NCI-H2107 (cell line): ENCODE measurements at places on chromosomes 11 and 22.

DNA sequence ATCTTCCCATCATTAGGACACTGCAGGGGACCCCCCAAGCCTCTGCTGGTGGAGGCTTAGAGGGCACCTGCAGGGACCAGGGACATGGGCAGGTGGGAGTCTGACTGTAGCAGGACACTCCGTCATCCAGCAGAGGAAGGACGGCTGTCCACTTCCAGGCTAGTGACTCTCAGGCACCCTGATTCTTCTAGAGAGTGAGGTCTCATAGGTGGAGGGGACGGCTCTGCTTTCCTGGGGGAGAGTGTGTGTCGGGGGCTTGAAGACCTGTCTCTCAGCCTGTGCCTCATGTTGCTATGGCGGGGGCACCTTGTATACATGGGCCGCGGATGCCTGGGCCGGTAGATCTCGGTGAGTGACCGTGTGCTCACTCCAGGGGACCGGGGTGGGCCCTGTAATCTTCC lies 1116.6 kb downstream of the BRD1 start:
- DNase-seq, result no peak

GRCh38 chr11:62443390-62444235 lies 24.8 kb downstream of the SCGB1A1 start:
- no peak for DNase-seq

DNA sequence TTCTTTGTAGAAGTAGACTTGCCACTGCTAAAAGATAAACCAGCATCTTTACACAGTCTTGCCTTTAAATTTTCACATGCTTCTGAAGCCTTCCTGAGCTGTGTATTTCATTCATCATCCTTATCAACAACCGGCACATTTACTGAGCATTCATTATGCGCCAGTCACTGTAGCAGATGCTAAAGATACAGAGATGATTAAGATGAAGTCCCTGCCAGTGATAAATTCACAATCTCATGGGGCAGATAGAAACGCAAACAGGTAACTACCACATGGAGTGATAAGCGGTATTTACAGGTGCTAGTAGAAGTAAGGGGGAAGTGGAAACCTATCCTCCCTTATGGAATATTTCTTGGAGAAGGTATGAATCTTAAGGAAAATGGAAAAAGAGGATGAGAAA lies 67.2 kb downstream of the PRCP start:
- DNase-seq, result no peak

DNA sequence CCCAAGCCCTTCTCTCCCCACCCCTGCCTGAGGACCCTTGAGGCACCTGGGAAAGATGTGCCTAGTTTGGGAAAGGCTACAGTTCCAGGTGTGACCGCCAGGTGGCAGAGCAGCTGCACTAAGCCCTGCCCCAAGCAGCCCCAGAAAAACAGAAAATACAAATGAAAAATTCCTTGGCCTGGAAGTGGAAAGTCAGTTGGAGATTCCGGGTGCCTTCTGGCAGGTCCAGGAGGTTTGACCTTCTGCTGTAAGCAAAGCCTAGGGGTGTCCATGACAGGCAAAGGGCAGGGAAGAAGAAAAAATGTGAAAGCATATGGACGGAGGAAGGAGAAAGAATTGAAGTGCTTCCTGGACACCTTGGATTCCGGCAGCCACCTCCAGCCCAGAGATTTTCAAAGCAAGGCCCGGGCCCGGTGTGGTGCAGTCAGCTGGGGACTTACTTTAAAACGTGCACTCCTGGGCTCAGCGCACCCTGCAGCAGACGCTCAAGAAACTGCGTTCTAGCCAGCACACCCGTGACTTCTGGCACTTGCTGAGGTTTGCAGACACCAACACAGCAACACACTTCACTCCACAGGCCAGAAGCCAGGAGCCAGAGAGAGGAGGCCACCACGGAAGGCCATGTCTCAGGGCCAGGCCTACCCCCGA lies 37.3 kb upstream of the SLC22A12 start:
- peak; percentile 17 for DNase-seq

GRCh38 chr11:114607753-114608459 lies 12.3 kb upstream of the NXPE4 start:
- no peak for DNase-seq

DNA sequence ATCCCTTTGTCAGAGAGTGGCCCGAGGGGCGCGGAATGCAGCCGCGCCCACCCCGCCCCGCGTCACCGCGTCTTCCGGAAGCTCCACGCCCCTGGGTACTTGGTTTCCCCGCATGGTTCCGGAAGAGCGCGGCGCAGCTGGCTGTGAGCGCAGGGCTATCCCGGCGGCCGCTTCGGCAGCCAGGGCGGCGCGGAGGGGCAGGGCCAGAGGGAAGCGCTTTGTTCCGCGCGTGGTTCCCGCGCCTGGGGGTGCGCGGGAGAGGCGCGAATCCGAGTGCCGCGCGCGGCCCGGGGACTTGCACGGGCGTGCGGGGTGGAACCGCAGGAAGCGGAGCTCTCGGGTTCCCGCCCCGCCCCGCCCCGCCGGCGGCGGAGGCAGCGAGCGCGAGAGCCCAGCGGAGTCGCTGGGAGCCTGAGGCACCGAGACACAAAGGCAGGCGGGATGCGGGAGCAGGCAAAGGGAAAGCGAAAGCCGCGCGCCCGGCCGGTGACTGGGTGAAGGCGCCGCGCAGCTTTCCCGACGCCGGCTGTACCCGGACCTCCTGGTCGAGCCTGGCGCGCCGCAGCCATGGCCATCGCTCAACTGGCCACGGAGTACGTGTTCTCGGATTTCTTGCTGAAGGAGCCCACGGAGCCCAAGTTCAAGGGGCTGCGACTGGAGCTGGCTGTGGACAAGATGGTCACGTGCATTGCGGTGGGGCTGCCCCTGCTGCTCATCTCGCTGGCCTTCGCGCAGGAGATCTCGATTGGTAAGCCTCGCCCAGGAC lies at the start of gene PANX1:
Gene PANX1 (plus strand): TSS at position 96 of the 766 bp plus-strand sequence. CDS start 472 bp downstream, at position 568.
- peak; percentile 71 for DNase-seq

DNA sequence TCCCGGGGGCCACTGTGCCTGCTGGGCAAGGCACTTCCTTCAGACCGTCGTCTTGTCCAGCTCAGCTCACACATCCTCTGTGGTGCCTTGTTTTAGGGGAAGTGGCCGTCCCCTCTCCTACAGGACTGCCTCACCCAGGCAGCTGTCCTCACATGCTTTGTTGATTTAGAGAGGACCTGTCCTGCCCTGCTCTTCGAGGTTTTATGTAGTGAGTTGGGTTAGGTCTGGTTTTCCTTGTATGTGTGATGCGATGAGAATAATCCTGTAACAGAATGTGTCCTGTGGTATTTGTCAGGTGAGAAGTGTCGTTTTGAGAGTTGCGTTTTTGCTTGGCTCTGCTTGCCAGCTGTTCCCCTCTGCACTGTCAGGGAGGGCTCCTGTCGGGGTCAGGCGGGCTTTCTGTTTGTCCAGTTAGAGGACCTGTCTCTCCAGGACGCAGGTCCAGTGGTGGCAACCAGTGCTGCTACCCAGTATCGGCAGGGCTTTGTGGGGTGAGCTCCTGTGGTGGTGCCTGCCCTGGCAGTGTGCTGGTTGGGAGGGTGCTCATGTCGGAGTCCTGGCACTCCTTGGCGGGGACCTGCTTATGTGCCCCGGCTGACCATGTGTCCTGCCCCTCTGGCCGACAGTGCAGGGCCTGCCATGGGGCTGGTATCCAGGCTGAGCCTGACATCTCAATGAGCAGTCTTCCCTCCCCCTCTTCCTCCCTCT lies 41.3 kb downstream of the MUC6 start:
- no peak for DNase-seq

- DNase-seq, result no peak
Observed at GRCh38 chr11:46519351-46519750, 74.5 kb downstream of the AMBRA1 start.

DNA sequence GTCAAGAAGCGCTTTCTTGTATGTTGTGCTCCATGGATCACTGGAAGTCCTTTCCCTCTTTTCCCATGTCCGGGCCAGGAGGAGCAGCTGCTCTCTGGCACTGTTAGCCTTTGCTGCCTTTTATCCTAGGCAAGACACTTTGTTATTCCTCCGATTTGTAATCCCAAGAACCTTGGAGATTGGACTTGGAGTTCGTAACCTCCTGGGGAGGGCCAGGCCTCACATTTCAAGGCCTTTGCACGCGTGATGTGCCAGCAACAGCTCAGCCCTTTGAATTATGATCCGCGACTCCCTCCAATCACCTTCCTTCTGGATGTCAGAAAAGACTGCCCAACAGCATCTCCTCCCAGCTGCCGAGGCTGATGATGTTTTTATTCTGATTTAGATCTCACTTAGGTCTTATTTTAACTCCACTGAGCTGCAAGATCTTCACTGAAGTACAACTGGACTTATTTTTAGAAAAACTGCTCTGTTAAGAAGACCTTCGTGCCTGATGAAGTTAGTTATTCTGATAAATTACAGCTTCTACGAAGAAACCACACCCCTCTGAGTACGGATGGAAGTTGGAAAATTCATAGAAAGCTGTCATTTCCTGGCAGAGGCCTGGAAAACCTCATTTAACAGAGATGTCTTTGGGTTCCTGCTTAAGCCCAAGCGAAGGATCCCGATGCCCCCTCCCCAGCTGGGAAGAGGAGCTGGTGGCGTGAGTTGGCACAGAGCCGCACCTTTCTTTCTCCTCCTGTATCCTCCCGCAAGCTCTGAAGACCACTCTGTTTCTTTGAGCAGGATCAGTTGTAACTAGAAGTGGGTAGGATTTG lies 62.4 kb downstream of the PARVB start:
- no peak for DNase-seq

DNA sequence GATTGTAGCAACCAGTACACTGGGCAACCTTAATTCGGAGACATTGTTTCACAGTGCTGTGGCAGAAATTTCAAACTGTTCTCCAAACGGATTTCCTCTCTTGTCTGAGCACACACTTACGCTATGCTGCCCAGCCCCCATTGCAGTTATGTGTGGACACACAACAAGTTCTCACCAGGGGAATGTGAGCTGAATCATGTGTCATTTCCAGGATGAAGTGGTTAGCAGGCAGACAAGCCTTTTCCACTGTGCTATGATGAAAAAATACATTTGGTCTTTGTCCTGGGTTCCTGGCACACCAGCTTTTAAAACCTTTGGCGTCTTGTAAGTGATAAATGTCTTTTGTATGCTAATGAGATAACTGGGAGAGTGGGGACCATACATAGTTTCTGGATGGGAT lies 46.9 kb upstream of the SYT9 start:
- no peak for DNase-seq

GRCh38 chr11:69852056-69852455 lies 32.8 kb upstream of the FGF3 start:
- DNase-seq, result no peak

DNA sequence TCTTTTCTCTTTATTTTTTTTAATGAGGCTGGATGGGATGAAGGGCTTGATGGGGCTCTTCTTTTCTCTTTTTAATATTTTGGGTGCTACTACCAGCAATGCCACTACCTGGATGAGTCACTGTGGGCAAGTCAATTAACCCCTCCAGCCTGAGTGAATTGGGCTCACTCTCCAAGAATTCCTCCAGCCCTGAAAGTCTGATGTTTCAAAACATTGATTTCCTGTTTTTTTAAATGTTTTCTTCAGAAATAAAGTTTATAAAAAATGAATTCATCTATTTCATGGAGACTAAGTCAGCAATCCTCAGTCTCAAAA lies 812 bp upstream of the OR5A2 start:
- no peak for DNase-seq

DNA sequence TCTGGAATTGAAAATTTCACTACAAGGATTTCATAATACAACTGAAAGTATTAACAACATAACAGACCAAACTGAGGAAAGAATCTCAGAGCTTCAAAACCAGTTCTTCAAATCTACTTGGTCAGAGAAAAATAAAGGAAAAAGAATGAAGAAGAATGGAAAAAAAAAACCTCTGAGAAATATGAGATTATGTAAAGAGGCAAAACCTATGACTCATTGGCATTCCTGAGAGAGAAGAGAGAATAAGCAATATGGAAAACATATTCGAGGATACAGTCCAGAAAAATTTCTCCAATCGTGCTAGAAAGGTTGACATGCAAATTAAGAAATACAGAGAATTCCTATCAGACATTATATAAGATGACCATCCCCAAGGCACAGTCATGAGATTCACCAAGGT lies 23.4 kb upstream of the GPR83 start:
- DNase-seq, result no peak

GRCh38 chr11:42049650-42050049 lies 590.2 kb upstream of the LRRC4C start:
- DNase-seq, result no peak

DNA sequence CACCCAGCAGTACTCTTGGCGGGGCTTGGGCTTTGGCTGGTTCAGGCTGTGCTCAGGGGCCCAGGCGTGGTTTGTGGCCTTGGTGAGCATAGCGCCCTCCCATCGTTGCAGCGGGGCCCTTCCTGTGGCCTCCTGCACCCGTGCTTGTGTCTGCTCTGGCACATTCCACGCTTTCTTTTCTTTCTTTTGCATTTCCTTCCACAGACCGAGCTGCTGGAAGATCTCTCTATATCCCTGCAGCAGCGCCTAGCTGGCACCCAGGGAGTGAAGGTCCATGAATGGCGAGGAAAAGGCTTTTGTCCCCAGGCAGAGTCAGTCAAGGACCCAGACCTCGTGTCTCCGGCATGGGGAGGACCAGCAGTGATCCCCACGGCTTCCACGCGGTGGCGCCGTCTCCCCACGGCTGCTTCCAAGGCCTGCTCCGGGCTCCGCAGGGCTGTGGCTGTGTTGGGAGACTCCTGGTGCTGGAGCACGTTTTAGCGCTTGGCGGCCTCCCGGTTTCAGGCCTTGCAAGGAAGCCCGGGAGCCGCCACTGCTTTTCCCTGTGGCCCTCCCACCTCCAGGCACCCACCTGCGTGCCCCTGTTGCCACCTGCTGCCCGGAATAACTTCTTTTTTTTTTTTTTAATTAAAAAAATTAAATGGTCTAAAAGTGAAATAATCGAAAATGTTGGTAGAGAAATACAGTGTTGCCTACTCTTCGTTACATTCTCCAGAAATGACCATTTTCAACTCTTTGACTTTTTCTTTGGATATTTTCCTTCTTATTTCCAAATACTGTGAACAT lies 28.5 kb downstream of the GLB1L2 start:
- DNase-seq, result peak; percentile 91

GRCh38 chr11:36534276-36534840 lies 24.3 kb upstream of the TRAF6 start:
- DNase-seq, result no peak

DNA sequence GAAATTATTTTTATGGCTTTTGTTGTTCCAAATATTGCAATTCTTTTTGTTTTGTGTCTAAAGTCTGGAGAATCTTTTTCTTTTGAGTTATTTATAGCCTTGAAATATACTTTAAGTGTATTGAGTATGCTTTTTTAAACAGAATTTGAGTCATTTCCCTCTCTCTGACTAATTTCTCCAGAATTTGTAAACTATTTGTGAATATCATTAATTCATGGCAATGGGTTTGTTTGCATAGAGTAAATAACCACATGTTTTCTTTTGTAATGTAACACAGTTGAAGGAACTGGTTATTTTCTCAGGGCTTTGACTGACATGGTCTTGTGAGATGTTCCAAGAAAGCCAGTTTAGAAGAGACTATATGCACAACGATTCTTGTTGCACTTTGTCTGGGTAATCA lies 30.9 kb upstream of the MPEG1 start:
- no peak for DNase-seq
